Stimulated activated CD4-positive, alpha-beta T cell treated with anti-CD3 and anti-CD28 coated beads, Interleukin-12 subunit alpha, Interleukin-12 subunit beta, amount 100 ng/mL, for 48 hours (primary cell): ENCODE measurements at places on chromosomes 11 and 22.

- no peak for DNase-seq
These were observed 599 bp downstream of the SIK3 start for GRCh38 chr11:117097389-117098268.

DNA sequence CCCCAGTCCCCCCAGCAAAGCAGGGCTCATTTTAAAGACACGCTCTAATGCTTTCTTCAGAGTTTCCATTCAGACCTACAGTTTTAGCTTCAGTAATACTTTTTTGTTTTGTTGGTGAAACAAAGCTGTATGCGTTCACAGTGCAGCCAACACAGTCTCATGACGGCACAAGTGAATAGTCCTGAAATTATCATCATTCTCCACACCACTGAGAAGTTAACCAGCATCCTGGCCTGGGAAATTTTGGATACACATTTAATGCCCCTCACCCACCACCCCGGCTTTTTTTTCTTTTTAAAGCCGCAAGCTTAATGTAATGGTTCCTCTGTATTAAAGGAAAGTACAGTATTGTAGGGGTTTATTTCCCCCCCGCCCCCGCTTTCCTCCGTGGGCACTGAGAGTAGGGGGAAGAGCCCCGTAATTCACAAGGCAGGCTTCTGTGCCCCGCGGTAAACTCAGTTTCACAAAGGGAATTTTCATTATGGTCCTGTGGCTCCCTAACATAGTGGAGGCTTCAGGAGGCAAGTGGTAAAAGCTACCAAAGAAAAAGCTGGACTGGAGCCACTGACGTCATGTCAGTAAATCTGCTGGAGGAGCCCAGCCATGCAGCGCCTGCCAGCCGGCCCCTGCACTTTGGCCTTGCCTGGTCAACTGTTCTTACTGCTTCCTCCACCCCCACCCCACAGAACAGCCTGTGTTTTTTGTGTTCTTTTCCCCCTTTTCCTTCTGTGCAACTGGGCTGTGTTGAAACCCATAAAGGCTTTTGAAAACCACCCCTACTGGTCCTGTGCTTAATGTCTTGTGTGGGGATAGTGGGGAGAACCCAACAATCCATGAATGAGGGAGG lies 18.2 kb downstream of the TEAD1 start:
- DNase-seq, result no peak

DNA sequence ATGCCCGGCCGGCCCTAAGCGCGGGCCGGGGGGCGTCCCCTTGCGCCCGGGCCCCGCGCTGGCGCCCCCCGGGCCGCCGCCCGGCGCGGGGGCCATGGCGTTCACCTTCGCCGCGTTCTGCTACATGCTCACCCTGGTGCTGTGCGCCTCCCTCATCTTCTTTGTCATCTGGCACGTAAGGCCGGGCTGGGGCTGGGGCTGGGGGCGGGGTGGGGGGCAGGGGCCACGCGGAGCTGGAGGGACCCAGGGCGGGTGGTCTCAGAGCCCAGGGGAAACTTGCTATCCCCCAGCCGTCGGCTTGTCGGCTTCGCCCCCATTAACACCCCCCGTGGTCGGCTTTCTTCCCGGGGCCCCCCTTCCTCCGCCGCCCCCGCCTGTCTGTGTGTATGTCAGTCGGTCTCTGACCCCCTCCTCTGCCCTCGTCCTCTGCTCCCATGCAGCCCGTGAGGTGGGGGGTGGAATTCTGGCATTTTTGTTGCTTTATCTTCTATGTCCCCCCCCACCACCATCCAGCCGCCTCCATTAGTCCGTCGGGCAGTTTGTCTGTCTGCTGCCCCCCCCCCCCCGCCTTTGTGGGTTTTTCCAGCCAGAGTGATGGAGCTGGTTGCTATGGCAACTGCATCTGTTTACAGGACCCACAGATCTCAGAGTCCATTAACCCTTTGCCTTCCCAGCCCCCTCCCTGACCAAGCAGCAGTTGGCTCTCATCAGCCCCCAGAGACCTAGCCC lies 552 bp downstream of the CNIH2 start:
- DNase-seq, result no peak

DNA sequence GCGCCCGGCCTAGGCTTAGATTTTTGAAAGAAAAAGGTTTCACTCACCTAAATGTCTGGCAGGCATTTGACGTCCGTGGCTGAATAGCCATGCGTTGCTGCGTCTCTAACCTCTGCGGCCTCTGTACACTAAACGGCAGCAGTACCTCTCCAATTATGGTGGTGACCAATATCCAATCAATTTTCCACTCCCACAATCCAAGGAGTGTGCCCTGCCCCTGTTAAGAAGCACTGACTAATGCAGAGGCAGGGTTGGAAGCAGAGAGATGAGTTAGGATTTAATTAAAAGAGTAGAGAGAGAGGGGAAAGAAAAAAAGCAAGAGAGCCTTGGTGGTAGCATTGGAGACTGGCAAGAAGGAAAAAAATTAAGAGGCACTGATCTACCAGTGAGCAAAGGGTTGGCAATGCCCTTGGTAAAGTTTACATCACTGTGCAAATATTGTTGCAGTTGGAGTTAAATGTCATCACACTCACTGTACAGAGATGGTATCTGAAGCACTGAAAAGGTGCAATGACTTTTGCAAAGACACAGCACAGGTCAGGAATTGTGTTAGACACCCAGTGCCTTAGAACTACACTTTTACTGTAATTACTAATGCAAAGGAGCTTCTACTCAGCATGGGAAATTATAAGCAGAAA lies 526.7 kb downstream of the NTM start:
- no peak for DNase-seq

GRCh38 chr11:82988936-82989627 lies 82.6 kb downstream of the RAB30 start:
- DNase-seq, result no peak

DNA sequence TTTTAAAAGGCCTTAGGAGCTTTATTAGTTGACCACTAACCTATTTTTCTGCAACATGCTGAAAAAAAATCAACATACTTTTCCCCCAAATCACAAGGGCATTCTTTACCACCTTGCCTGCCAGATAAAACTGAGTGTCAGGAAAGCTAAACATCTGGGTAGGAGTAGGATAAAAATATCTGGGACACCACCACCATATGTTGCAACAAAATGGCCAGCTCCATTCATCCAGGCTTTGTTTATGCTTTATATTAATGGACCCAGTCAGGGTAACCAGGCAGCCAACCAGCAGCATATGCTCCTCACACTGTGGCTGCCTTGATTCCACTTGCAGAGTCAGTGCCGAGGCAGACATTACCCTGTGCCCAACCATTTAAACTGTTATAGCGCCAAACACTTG lies 1024.5 kb downstream of the LRRC4C start:
- no peak for DNase-seq

- no peak for DNase-seq
These were observed 43.7 kb upstream of the APOA1 start for GRCh38 chr11:116881143-116881542.

GRCh38 chr11:48013269-48013901 lies 33.0 kb downstream of the PTPRJ start:
- DNase-seq, result no peak

DNA sequence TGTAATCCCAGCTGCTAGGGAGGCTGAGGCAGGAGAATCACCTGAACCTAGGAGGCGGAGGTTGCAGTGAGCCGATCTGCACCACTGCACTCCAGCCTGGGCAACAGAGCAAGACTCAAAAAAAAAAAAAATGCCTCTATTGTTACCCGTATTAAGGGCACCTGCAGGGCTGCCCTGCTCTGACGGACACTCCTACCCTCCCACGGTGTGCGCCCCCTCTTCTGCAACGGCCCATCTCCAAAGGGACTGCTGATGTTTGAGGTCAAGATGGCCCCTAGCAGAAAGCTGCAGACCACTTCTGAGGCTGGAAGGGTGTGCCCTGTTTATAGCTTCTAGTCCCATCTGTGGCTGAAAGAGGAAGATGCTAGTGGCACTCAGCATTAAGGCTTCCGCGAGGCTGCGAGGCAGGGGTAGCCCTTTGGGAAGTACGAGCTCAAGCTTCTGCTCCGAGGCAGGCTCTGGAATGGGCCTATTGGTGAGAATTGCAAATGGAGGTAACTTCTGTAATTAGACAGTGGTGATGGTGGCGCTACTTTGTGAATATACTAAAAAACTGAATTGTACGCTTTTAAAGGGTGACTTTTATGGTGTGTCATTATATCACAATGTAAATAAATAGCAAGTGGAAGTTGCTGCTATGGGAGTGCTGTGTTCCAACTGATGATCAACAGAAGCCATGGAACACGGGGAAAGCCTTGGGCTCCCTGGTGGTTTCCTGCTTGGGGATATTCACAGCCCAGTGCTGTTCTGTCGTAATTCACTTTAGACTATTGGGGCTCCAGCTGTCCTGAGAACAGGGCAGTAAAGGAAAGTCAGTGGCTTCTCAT lies 24.3 kb downstream of the ARFGAP2 start:
- no peak for DNase-seq

GRCh38 chr22:46547883-46548244 lies 10.4 kb upstream of the CELSR1 start:
- no peak for DNase-seq

DNA sequence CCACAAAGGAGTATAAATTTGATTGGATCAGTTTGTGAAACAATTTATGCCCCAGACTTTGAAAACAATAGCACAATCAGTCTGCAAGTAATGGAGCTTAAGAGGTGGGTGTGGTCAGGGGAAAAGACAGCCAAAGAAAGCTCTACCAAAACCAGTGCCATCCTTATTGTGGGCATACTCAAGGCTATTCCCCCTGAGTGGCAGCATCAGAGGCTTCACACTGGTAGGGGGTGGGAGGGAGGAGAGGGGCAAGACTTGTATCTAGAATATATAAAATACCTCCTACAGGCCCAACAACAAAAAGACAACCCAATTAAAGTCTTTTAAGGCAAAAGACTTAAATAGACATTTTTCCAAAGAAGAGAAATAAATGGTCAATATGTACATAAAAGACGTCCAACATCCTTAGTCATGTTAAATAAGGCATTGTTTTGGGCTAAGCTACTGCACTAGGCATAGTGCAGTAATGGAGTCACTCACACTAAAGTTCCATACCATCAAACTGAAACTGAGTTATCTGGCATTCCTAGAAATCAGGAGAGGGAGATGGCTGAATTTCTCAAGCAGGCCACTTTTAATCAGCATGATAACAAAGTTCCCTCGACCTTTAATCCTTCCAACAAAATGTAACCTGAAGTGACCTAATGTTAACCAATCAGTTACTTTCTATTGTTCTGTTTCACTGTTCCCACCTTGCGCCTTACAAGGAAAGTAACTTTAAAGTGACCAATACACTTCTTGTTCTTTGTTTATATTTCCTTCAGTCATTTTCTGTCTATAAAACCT lies 24.8 kb downstream of the NARS2 start:
- no peak for DNase-seq
